ENCODE measurements at places on chromosomes 3 and 15. TPM values are rescaled to one million over a fixed set of nuclear protein-coding genes. Genes with fewer than 3 reads are reported as not detected.

- DNase-seq, result no peak
Measured at GRCh38 chr15:31480356-31481025, 153.9 kb downstream of the KLF13 start.

The MRAS gene
- total RNA-seq, result 17.9 TPM

The THRB gene
- 60.0 TPM for total RNA-seq

The SLC6A1 gene
- total RNA-seq, result 5.7 TPM

DNA sequence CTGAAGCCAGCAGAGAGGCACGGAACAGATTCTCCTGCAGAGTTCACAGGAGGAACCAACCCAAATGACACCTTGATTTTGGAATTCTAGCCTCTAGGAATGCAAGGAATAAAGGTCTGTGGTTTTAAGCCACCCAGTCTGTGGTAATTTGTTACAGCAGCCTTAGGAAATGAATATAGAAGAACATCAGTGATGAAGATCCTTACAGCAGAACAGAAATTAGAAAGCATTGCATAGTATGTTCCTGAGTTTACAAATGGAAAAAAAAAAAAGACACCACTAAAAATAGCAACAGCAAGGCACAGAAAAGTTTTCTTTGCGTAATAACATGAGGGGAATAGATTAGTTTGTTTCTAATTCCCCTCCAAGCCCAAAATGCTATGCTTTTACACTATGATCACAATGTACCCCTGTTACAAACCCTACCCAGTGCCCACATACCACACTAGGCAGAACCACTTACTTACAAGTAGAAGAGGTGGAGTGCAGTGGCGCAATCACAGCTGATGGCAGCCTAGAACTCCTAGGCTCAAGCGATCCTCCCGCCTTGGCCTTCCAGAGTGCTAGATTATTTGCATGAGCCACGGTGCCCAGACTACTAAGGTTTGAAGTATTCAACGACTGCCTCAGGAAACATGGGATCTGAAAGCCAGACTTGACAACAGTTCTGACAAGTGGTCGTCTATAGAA lies 84.3 kb downstream of the SHQ1 start:
- DNase-seq, result no peak

- peak; percentile 21 for DNase-seq
Measured at GRCh38 chr15:29638781-29639180, 183.5 kb downstream of the TJP1 start.

- no peak for DNase-seq
Measured at GRCh38 chr3:110752307-110752706, 319.3 kb upstream of the NECTIN3 start.

- peak; percentile 21 for DNase-seq
Measured at GRCh38 chr3:189652042-189652441, 20.9 kb downstream of the TP63 start.

GRCh38 chr3:130699765-130700164 lies 46.9 kb downstream of the PIK3R4 start:
- DNase-seq, result peak; percentile 17

The FBLN2 gene
- 73.8 TPM for total RNA-seq

The UBAP1L gene
- 1.8 TPM for total RNA-seq

The ESYT3 gene
- 0.60 TPM for total RNA-seq

Measured in hepatocyte (in vitro differentiated cells).